ENCODE measurements at places on chromosomes 7 and 10.

- no peak for DNase-seq
Observed at GRCh38 chr10:22017283-22018020, 13.9 kb upstream of the DNAJC1 start.

GRCh38 chr10:13792006-13792405, 205.2 kb downstream of the PRPF18 start:
- DNase-seq, result no peak

- DNase-seq, result peak; percentile 84
Observed at GRCh38 chr10:72087392-72087968, 871 bp downstream of the SPOCK2 start.

DNA sequence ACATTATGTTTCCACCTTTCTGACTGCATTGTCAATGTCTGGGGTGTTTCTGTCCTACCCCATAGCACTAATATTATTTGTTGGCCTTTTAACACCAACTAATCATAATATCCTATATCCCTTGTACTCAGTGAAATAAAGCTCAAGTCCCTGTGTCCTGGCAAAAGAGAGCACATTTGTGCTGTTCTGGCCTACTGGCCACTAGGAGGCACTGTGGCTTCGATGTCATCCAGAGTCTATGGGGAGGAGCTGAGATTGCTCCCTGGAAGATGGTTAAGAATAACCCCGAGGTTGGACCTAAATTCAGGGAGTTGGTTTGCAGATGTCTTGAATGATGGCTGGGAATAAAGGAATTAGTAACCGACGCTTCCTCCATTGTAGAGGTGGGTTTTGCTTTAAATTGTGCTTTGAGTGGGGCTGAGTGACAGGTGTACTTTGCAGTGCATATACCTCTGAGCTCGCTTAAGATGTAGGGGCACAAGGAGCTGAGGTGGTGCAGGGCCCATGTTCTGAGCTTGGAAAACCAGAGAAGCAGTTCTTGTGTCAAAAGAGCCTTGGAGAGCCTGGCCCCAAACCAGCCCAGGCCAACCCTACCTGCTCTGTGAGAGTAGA, 191.2 kb upstream of the PRSS1 start:
- peak; percentile 81 for DNase-seq

DNA sequence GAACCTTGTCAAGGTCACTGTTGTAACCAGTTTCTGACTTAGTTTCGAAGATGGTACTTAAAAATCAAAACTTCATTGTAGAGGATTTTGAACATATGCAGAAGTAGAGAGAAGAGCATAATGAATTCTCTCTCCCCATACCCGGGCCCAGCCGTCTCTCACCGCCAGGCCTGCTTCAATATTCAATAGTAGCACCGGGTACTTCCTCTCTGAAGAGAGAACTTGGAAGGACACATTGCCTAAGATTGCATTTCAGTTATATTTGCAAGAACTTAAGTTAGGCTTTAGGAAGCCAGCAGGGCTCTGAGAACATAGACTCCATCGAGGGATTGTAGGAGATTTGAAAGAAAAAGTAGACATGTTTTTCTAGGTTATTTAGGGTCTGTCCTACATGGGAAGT, 19.1 kb downstream of the LMTK2 start:
- DNase-seq, result no peak

DNA sequence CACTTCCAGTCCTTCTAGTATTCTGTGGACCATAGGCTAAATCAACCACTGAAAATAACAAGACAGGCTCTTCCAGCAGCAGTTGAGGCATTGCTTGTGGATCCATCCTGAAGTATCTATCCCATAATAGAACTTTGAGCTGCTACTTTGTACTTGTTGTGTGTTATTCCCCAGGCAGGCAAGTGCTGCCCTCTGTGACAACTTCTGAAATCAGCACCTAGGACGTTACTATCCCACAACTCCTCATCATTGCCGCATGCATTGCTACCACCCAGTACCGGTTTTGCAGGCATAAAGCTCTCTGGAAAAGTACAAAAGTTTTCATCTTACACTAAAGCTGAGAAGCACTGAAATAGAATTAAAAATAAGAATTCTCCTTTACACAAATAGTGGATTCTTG, 145.3 kb downstream of the HTR7 start:
- DNase-seq, result no peak

DNA sequence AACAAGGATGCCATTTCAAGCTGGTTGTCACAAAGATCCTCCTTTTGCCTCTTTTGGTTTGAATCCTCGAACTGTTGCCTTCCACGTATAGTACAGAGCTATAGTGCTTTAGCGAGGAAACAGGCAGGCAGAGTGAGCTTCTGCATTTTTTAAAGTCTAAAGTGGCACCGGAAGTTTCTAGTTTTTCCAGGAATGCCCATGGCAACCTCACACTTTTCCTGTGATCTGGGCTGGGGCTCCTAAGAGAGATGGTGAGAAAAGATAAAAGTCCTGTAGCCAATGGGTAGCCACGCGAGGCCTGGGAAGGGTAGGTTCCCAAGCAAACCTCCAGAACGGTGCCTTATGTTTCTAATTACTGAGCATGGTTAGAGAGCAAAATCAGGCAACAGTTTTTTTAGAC, 76.7 kb downstream of the CALD1 start:
- no peak for DNase-seq

DNA sequence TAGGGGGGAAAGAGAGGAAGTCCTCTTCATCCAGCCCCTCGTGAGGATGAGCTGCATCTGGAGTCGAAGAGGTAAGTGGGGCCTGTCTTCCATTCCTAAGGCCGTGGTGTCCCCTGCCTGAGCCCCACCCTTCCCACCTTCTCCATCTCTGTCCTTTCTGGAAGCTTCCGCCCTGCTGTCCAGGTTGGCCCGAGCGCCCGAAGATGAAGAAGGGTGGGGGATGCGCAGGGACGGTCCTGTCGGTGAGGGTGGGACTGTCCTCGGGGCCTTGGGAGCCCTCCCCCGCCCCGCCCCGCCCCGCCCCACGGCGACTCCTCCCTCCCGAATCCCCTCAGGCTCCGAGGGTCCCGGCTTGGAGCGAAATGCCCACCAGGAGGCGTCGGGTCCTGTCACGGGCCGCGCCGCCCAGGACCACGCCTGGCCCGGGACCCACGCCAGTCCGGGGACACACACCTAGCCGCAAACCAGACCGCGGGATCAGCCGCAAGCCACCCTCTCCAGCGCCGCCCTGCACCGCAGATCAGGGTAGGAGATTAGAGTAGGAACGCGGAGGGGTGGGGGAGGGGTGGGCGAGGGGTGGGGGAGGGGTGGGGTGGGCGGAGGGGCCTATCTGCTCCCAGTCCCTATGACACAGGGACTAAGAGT, 15.3 kb downstream of the GPRIN2 start:
- DNase-seq, result peak; percentile 63

GRCh38 chr10:21314906-21315644, 210.4 kb downstream of the SKIDA1 start:
- DNase-seq, result no peak

- DNase-seq, result no peak
Observed at GRCh38 chr7:5708271-5708670, 73.2 kb downstream of the RNF216 start.

DNA sequence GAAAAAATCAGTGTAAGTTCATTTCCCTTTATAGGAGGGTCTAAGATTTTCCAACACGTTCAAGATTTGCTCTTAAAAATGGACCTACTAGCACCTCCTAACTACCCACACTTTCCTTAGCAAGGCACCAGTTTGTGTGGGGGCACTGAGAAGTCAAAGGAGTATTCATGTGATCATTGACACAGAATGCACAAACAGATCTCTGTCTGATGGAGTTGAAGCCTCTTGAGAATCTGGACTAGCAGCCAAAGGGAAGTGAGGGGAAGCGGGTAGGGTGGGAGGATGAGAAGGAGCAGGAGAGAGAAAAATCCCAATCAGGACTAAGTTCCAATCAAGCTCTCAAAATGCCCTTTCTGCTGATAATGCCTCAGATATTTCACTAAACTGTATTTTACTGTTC, 4.1 kb downstream of the MMS19 start:
- no peak for DNase-seq

- DNase-seq, result no peak
Observed at GRCh38 chr10:58867683-58868082, 308.8 kb upstream of the PHYHIPL start.

DNA sequence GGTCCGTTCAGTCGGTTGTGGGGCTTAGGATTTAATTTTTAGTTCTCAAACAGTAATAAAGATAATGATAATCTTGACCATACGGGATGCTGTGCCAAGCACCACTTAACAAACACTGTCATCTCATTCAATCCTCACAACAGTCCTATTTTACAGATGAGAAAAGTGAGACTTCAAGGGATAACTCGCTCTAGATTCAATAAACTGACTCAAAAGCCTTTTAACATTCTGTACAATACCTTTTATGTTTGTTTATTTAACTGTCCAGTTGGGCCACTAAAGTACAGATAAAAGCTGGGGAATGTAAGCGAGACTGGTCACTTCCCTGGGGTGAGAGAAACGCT, 437 bp upstream of the CFAP69 start:
- no peak for DNase-seq

DNA sequence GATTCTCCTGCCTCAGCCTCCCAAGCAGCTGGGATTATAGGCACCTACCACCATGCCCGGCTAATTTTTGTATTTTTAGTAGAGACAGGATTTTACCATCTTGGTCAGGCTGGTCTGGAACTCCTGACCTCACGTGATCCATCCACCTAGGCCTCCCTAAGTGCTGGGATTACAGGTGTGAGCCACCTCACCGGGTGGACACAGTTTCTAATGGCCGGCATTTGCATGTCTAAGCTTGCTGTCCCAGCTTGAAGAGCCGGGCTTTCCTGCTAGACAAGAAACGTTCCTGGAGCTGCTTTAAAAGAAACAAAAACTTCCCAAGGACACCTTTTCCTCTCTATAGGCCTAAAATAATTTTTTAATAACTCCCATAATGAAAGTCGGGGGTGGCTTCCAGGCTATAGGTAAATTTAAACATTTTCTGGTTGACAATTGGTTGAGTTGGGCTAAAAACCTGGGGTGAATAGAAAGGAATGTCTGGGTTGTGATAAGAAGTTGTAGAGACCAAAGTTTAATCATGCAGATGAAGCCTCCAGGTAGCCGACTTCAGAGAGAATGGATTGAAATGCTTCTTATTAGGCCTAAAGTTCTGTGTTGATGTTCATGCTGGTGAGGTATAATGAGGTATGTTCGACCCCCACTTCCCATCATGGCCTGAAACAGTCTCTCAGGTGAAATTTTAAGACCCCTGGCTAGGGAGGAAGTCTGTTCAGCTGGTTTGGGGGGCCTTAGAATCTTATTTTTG, 8.8 kb downstream of the ACADSB start:
- DNase-seq, result no peak

DNA sequence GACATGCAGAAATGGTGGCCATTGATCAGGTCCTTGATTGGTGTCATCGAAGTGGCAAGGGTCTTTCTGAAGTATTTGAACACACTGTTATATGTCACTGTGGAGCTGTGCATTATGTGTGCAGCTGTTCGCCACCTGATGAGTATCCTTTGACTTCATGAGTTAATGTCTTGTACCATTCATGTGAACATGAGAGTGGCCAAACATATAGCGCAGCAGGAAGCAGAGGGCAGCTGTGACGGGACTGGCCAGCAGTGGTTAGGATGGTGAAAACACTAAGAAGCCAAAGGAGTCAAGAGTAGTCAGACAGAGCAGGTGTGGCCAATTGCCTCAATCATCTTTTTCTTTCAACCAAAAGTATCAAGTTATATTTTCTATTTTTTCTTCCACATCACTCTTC, 167.4 kb downstream of the IMMP2L start:
- DNase-seq, result no peak

GRCh38 chr10:69446650-69447151, 4.6 kb upstream of the TSPAN15 start:
- no peak for DNase-seq

DNA sequence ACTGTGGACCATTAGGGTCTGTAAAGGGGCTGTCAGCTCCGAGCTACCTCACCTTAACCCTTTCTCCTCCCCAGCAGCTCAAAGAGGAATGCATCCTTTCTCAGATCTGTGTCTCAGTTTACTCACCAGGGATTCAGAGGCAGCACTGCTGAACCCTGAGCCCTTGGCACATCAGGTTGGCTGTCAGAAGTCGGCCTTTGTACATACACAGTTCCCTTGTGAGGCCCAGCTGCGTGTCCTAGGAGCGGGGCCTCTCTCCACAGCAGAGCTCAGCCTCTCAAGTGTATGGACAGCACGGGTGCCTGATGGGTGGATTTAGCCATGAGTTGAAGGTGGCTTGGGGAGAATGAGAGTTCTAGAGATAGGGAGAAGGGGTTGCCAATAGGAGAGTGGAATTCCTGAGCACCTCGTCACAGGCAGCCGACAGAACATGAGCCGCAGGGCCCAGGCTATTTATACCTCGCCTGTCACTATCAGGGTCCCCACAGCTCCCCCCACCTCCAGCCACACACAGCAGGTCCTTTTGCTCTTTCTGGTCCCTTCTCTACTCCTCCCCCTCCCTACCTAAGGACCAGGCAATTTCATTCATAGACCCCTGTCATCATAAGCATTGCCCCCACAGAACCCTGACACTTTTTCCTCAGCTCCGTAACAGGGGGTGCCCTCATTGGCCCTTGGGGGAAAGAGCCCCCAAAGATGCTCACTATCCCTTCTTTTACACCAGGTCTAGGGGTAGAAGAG, 2.1 kb upstream of the FLNC start:
- DNase-seq, result no peak

- no peak for DNase-seq
Observed at GRCh38 chr10:14003517-14004184, 327.1 kb downstream of the FRMD4A start.

GRCh38 chr10:123150986-123151736, 3.0 kb upstream of the BUB3 start:
- DNase-seq, result peak; percentile 69

DNA sequence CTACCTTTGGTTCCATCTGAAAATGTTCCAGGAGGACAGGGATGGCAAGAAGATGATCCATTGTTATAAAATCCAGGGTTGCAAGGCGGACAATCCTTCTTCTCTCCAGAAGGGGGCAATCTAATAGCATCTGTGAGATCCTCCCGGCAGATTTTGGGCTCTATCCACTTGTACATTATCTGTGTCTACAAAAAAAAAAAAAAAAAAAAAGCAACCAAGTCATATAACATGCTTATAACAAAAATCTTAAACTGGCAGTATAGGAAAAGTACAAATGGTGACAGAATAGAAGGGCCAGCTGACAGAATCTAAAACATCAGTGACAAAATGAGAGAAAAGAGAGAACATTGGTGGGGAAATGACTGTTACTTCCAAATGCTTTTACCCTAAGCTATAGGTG, 132.7 kb downstream of the ELAPOR2 start:
- no peak for DNase-seq

- no peak for DNase-seq
Observed at GRCh38 chr7:73433924-73434700, 534 bp downstream of the FZD9 start.

DNA sequence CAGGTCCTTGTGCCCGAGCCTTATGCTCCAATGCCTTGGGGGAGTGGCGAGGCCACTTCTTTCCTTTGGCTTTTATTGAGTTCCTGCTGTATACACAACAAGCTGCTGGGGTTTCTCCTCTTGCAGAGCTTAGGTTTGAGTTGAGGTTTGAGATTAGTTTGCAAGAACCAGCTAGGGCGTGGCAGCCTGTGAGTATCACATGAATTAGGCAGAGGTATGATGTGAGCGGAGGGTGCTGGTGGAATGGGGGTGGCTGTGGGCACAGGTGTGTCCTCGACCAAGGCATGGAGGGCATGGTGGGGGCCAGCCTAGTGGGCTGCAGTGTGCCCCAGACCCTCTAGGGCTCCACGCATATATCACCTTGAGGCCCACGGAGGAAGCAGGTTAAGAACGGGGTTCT, 123.3 kb downstream of the DOCK1 start:
- no peak for DNase-seq

Data from activated effector memory CD4-positive, alpha-beta T cell treated with anti-CD3 and anti-CD28 coated beads, Interleukin-2, amount 50 U/mL, for 16 hours (primary cell).